Mesenchymal stem cell (in vitro differentiated cells and primary cell): ENCODE measurements at places on chromosomes 11 and 22.

DNA sequence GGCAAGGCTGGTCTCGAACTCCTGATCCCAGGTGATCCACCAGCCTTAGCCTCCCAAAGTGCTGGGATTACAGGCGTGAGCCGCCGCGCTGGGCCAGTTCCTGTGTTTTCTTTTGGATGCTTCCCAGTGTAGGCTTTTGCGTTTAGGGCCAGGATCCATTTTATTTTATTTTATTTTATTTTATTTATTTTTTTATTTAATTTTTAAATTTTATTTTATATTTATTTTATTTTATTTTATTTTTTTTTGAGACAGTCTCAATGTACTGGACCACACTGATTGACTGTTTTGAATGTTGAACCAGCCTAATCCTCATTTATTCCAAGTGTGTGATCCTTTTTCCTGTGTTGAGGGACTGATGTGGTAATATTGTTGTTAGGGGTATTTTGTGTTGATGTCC is 8.4 kb downstream of the EPS8L2 start:
- no peak for DNase-seq

- DNase-seq: no peak
Observed at GRCh38 chr22:23080613-23081290, 10.4 kb downstream of the GNAZ start.

- no peak for DNase-seq
Observed at GRCh38 chr11:65266210-65266609, 4.4 kb downstream of the POLA2 start.

GRCh38 chr11:105179542-105180278 is 40.1 kb upstream of the CARD18 start:
- no peak for DNase-seq

DNA sequence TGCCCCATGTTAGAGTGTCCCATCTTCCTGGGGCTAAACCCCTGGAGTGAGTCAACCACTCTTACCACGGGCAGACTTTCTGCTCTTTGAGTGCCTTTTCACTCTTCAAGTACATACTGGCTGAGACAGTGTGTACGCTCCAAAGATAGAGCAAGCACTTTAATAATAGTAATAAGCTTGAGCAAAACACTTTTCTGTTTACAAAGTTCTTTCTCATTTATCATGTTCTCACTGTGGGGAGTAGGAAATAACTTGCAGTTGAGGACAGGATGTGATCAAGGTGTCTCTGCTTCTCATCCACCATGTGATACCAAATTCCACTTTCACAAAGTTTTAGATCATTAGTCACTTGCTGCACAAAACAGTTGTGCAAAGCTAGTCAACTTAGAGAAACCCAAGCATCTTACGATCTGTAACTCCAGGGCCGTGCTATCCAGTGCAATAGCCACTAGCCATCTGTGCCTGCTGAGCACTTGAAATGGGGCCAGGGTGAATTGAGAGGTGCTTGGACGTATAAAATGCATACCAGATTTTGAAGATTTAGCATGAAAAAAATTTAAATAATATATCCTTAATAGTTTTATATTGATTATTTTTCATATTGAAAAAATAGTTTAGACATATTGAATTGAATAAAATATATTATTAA is 135.3 kb downstream of the KIF18A start:
- DNase-seq: peak; percentile 88

GRCh38 chr11:4085575-4085974 is 9.0 kb upstream of the RRM1 start:
- DNase-seq: no peak

DNA sequence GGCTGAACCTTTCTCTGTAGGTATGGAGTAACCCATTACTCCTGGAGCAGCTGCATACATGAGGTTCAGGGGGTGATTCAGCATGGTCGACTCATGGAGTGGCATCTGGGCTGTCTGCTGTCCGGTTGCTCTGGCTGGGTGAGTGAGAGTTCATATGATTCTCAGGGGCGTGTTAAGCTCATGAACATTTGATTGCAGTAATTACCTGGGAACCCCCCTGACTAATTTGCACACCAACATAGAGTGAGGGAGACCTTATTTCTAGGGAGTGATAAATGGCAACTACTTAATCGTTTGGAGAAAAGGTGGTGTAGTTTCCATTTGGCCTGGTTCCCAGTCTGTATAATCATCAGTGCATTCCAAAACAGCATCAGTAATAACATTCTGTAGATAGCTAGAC is 661.9 kb downstream of the ETS1 start:
- no peak for DNase-seq

DNA sequence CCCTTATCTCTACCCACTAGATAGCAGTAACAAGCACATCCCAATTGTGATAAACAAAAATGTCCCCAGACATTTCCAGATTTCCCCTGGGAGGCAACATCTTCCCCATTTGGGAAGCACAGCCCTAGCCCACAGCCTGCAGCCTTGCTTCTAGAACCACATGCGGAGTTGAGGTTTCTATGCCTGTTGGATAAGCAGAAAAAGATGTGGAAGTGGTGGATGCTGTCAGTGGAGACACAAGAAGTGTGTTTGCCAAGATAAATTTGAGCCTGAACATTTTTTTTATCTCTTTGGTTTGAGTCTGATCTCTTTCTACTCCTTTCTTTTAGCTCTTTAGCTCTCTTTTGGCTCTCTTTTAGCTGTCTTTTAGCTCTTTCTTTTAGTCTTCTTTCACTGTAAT is 884.5 kb downstream of the NTM start:
- no peak for DNase-seq

GRCh38 chr11:81874635-81875034 is 859.0 kb downstream of the FAM181B start:
- DNase-seq: no peak

- no peak for DNase-seq
Observed at GRCh38 chr22:49447837-49448236, 379.8 kb downstream of the BRD1 start.

DNA sequence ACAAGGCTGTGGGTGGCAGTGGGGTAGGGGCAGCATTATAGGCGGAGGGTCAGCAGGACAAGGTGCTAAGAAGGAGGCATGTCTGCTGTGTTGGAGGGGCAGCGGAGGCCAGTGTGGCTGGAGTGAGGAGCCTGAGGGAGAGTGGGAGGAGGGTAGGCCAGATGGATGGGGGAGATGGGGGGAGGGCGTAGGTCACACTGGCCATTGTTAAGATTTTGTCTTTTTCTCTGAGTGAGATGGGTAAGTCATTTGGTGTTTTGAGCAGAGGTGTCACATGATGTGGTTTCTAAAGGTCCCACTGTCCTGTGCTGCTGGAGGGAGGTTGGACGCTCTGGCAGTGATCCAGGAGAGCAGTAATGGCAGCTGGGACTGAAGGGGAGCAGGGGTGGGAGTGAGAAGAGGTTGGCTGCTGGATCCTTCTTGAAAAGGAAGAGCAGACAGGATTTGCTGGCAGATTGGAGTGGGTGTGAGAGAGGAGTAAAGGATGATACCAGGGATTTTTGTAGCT is 9.8 kb downstream of the PPP6R3 start:
- DNase-seq: no peak

- DNase-seq: peak; percentile 18
Observed at GRCh38 chr11:18633256-18634139, 644 bp downstream of the SPTY2D1 start.

GRCh38 chr11:127588431-127588830 is 587.9 kb upstream of the KIRREL3 start:
- DNase-seq: no peak

- peak; percentile 64 for DNase-seq
Observed at GRCh38 chr11:75350743-75351540, 519 bp downstream of the ARRB1 start.

GRCh38 chr11:121559606-121560200 is 106.9 kb upstream of the SORL1-AS1 start:
- no peak for DNase-seq

GRCh38 chr11:2673250-2673610 is 26.6 kb downstream of the KCNQ1OT1 start:
- DNase-seq: no peak

DNA sequence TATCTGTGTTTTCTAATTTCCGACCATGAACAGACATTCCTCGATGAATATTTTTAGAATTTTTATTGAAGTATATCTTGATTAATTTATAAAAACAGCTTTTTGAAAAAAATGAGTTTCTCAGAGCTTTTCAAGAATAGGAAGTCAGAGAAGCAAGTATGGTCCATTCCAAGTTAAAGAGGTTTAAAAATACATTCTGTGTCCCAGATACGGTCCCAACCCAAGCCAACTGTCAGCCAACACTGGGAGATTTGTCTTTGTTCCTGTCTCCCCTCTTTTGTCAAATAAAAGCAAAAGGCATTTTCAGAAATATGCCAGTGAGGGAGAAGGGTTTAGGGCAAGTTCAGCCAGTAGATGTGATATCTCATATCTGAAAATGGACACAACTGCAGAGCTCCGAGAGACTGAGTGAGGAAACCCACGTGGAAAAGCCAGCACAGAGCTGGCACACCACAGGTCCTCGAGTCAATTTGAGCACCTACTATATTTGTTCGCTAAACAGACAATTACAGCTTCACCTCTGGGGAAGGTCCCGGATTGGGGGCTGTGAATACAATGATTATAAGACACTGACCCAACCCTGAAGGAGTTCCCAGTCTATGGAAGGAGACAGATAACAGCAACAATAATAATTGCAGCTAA is 59.8 kb downstream of the C11orf91 start:
- DNase-seq: no peak

DNA sequence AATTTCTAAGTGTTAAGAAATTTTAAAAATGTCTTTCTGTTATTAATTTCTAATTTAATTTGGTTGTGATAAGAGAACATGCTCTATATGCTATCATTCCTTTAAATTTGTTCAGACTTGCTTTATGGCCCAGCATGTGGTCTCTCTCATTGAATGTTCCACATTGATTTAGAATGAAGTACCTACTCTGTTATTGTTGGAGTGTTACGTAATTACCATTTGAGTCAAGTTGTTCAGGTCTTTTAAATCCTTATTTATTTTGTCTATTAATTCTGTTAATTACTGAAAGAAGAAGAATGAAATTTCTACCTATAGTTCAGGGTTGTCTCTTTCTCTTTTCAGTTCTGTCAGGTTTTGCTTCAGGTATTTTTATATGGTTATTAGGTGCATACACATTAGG is 57.0 kb downstream of the PRMT3 start:
- no peak for DNase-seq

- no peak for DNase-seq
Observed at GRCh38 chr11:128764424-128765095, 70.7 kb downstream of the FLI1 start.
